ENCODE measurements at places on chromosomes 6 and 20. TPM values are rescaled to one million over a fixed set of nuclear protein-coding genes. Genes with fewer than 3 reads are reported as not detected.

The GPX5 gene
- total RNA-seq, result not detected

The NR2E1 gene
- total RNA-seq, result not detected

The CLDN20 gene
- not detected for total RNA-seq

The AGER gene
- 8.0 TPM for total RNA-seq

The NNAT gene
- not detected for total RNA-seq

The SPO11 gene
- total RNA-seq, result not detected

The DEFB129 gene
- not detected for total RNA-seq

The PPP1R18 gene
- total RNA-seq, result 66.9 TPM

The GPR6 gene
- not detected for total RNA-seq

The SLC22A16 gene
- total RNA-seq, result not detected

The TUBB1 gene
- total RNA-seq, result not detected

The COL21A1 gene
- total RNA-seq, result 5.4 TPM

The STX16 gene
- total RNA-seq, result 93.3 TPM

The FHL5 gene
- not detected for total RNA-seq

The ESR1 gene
- total RNA-seq, result 0.05 TPM

The CALHM6 gene
- total RNA-seq, result not detected

The TTI1 gene
- 17.1 TPM for total RNA-seq

The ZFP57 gene
- not detected for total RNA-seq

The ATAT1 gene
- total RNA-seq, result 8.6 TPM

The APMAP gene
- total RNA-seq, result 75.3 TPM

The OR2B6 gene
- total RNA-seq, result not detected

The AVP gene
- not detected for total RNA-seq

The F13A1 gene
- 0.65 TPM for total RNA-seq

The MUCL3 gene
- total RNA-seq, result not detected

The SEL1L2 gene
- not detected for total RNA-seq

The L3MBTL1 gene
- 10.5 TPM for total RNA-seq

The VWA7 gene
- 3.1 TPM for total RNA-seq
